ENCODE measurements at places on chromosomes 2 and 18.

DNA sequence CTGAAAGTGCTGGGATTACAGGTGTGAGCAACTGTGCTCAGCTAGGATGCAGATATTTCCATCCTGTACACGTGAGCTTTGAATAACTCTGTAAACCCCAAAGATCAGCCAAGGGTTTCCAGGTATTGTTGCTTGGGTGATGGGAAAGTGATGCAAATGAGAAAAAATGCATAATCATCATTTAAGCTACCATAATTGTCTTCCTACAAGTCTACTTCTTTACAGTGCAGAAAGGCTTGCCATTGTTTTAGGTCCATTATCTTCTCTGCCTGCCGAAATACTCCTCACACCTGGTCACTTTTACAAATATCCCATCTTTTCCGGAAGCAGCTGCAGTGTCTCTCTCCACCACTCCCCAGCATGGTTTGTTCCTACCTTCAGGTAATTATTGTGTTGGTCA, 259.8 kb upstream of the CCDC68 start:
- no peak for DNase-seq

GRCh38 chr2:212142631-212143030, 396.0 kb downstream of the ERBB4 start:
- DNase-seq = no peak

- DNase-seq = no peak
These were observed 364.8 kb downstream of the NYAP2 start for GRCh38 chr2:225764346-225764745.

GRCh38 chr2:141707486-141707885, 423.3 kb downstream of the LRP1B start:
- DNase-seq = no peak

GRCh38 chr2:223513771-223514455, 88.2 kb downstream of the SCG2 start:
- no peak for DNase-seq

- no peak for DNase-seq
These were observed 75.3 kb downstream of the STPG4 start for GRCh38 chr2:47079515-47080412.

DNA sequence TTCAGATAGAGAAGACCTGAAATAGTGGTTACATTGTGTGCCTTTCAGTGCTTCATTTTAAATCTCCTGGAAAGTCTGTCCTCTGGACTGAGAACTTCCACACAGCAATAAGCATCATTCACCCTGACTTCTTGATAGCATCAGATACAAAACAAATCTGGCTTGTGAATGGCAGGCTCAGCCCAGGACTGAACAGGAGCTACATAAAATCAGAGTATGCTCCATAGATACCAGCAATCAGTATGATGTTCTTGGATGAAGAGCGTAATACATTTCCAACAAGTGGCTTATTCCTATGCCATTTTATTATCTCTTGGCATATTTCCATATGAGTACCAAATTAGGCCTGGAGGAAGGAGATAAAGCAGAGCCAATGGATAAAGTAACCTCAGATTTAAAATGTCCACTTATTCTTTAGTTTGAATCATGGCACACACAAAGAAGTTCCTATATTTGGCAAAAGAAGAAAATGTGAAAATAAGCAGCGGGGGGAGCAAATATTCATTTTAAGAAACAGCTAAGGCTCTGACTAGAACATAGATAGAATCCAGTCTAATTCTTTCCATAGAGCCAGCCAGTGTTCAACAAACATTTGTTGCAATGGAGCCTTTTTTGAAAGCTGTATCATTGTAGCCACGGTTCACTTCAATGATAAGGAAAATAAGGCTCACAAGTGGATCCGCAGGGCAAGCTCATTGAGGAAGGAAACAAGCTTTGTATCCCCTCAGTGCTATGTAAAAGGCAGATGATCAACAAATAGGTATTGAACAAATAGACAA, 230.8 kb upstream of the CHAC2 start:
- DNase-seq = no peak

- DNase-seq = no peak
These were observed 182.1 kb upstream of the CCDC68 start for GRCh38 chr18:55141318-55141717.

GRCh38 chr2:192002418-192002817, 155.5 kb upstream of the CAVIN2 start:
- DNase-seq = no peak

GRCh38 chr2:55168221-55169154, 63.6 kb downstream of the CLHC1 start:
- peak; percentile 21 for DNase-seq

DNA sequence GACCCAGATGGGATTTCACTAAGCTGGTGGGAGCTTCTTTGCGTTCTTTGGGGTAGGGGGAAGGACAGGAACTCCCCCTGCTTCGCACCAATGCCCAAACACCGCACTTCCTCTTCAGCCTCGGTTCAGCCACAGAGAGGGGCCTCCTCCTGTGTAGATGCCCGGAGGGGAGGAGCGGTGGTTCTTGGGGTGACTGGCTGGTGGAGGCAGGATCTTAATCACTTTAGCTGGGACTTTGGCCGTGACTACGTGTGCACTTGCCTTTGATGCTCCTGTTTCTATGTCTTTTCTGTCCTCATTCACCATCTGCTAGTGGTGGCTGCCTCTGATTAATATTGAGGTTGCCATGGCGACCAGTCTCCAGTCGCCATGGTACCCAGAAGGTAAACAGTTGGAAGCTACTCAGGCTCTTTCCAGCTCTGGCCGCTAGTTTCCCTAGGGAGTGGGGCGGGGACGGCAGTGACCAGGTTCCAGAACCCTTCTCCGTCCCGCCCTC, 1.9 kb downstream of the CNGA3 start:
- DNase-seq = no peak

GRCh38 chr2:237497009-237497837, 10.2 kb downstream of the MLPH start:
- no peak for DNase-seq

GRCh38 chr18:21682371-21683051, 22.1 kb downstream of the ABHD3 start:
- peak; percentile 18 for DNase-seq

- DNase-seq = no peak
These were observed 490.0 kb downstream of the TXNL1 start for GRCh38 chr18:56148373-56148772.

DNA sequence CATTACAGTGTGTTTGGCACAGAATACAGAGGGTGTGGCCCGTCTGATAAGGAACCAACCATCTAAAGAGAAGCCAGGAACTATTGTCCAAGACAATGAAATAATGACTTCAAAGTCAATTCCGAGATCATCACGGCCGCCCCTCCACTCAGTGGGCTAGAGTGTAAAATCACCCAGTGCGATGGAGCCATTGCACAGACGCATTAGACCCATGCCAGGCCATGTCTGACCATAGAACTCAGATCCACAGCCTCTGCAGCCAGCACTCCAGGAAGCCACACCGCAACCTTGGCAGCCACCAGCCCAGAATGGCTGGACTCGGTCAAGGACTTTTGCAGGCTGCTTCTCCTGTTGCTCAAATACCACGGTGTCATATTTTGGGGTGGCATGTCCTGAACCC, 835.7 kb downstream of the DCDC2C start:
- no peak for DNase-seq

DNA sequence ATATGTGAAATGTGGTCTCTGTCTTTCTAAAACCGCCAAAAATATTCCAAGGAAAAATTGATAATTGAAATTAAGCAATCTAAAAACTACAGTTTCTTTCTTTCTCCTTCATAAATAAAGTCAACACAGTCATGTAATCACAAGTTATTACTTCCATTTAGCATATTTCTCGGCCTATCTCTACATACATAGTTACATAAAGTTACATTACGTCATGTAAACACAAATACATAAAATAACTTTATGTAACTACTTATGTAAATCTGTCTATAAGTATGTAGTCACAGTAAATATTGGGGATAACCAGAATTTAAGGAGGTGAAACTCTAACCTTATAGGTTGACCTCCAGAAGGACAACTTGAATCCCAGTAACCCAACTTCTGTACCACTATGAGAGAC, 48.5 kb upstream of the PID1 start:
- DNase-seq = no peak

DNA sequence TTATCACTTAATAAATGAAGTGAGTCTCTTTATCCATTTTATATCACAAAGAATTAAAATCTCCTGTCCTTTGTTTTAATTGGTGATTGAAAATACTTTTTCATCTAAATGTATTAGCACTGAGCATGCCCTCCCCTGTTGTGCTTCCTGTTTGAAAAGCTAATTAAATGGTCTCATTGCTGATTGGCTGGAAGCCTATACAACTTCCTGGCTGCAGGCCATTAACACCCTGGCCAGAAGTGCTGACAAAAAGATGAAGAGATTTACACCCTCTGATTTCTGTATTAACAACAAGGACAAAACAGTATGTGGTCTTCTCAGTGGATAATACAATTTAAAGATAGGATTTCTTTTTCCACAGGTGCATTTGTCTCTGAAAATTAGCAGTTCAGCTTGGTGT, 548.0 kb downstream of the DCC start:
- DNase-seq = no peak

DNA sequence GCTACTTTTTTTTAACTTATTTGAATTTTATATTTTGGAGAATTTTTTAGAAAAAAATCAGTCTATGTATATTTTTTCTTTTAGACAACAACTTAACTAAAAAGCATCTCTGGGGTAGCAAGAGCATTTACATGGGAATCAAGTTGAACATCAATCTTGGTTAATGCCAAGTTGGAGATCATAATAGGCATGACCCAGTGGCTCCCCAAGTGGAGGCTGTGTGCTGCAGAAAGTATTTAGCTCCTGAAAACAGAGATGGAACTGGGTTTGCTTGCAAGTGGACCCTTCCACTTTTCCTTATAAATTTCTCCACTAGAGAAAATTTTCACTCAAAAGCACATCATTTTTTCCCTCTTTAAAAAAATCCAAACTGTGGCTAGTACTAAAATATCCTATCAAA, 23.9 kb upstream of the CAVIN2 start:
- DNase-seq = no peak

- DNase-seq = peak; percentile 83
These were observed at the start of gene NMUR1 for GRCh38 chr2:231530099-231531011. Gene NMUR1 (minus strand): TSS chr2:231530445. CDS start chr2:231530361, 84 bp downstream.

GRCh38 chr2:74080346-74080745, 67.4 kb downstream of the BOLA3 start:
- DNase-seq = no peak
